AG08395 (cell line): ENCODE measurements at places on chromosomes 2 and 18.

DNA sequence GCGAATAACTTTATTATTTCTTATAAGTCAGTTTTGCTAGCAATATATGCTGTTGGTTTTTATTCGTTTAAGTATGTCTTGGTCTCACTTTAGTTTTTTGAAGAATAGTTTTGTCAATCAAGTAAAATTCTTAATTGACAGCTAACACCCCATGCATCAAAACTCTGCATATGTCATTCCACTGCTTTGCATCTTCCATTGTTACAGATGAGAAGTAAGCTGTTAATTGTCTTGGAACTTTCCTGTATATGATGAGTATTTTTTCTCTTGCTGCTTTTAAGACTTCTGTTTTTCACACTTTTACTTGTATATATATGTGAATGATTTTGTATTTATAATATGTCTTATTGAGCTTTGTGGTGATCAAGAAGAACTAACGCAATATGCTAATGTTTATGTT is 1048.4 kb downstream of the CNTNAP5 start:
- DNase-seq: no peak

- DNase-seq: no peak
Measured at GRCh38 chr18:32049393-32050171, 31.0 kb downstream of the RNF125 start.

DNA sequence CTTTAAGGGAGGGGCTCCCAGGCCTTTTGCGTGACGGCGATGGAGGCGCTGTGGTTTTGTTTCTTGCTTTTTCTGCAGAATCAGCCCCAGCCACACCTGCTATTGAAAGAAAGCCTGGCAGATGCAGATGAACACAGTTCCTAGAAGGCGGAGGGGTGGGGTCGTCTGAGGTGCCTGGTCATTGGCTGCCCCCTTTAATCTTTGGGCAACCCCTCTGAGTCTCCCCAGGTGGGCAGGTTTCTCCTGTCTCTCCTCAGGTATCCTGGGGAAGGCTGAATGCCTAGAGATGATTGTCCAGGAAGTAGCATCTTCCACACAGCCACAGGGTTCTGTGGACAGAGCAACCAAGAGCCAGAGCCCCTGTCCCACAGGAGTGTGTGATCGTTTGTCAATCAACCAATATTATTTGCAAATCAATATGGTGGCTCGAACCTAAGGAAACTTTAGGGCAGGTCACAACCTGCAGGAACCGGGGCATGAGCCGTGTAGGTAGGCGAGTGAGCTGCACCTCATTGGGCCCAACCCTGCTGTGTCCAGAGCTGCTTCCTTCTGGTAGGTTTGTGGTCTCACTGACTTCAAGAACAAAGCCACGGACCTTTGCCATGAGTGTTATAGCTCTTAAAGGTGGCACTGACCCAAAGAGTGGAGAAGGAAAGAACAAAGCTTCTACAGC is 104.3 kb downstream of the NDUFA10 start:
- DNase-seq: no peak

GRCh38 chr2:76050196-76050595 is 339.5 kb upstream of the GCFC2 start:
- no peak for DNase-seq

- no peak for DNase-seq
Measured at GRCh38 chr2:154698296-154698720, at the start of gene KCNJ3. KCNJ3 (plus strand) TSS chr2:154698695; CDS start chr2:154698776, 81 bp downstream.

DNA sequence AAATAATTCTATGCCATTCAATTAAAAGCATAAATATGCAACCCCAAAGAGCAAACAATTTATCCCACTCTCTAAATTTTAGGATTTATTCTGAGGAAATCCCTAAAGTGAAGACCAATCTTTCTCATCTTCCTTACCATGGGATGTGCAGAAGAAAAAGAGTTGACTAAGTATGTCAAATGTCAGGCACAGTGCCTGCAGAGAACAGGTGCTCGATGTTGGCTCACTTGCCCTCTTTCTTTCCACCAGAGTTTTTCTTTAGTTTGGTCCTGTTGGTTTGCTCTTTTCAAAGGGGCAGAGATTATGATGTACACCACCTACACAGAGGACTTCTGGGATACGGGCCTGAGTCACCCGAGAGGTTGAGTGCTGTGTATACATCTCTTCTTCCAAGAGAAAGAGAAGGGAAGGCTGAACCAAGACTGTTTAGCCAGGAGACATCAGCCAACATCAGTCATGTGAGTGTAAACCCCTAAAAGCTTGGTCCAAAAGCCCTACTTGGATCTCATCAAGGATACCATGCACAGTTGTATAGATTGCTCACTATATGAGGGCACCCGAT is 51.7 kb downstream of the SUMO1 start:
- no peak for DNase-seq

DNA sequence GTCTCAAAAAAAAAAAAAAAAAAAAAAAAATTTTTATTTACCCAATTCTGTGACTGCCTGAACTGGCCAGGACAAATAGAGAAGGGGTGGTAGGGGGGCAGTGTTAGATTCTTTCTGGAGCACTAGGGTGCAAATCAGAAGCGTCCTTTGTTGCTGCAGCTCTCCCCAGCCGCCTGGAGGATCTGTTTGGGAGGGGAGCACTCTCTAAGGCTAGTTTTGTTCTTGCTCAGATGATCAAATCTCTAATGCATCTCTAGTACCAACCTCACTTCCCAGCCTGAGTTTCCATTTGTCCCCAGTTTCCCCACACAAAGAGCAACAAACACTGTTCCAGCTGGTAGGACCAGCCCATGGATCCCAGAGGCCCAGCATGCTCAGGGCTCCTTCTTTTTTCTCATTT is 83.0 kb downstream of the GBX2 start:
- no peak for DNase-seq

DNA sequence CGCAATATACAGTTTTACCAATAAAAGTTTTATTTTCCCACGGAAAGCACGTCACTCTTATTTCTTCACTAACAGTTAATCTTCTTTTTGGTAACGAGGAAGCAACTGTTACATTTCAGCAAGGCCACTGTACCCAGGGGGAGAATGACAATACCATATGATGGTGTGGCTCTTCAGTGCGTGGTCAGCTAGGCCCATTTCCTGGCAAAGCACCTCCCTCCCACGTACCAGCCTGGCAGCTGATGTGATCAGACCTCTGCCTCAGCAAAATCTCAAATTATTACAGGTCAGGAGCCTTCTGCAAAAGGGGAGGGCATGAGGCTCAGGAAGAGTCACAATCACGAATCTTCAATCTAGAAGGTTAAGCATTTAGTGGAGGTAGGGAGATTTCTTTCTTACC is 55.4 kb downstream of the KLF7 start:
- DNase-seq: no peak
